Activated T-cell treated with anti-CD3 and anti-CD28 coated beads for 4 hours (primary cell): ENCODE measurements at places on chromosomes 5 and 9.

GRCh38 chr9:106869028-106869427, 6.1 kb downstream of the ZNF462 start:
- no peak for DNase-seq

GRCh38 chr5:7376871-7377270, 19.1 kb upstream of the ADCY2 start:
- DNase-seq, result no peak

- no peak for DNase-seq
Observed at GRCh38 chr9:36548454-36548853, 24.2 kb upstream of the MELK start.

DNA sequence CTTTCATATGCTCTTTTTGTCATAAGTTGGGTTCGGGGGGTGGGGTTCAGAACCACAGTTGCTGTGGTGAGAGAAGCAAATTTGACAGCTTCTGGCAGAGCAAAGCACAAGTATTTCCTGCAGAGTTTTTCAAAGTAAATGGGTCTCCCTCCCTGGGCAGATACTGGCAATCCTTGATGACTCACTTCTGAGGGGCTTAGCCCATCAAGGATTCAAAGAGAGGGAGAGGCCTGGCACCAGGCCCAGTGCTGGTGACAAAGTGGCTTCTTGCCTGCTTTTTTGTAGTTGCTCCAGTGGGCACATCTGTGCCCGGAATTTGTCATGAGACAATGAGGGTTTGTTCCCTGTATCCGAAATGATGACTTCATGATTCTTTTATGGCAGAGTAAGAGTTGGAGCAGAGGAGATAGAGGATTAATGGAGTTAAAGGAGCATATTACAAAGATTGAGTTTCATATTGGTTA, 46.6 kb upstream of the TNC start:
- no peak for DNase-seq

GRCh38 chr5:2670940-2671339, 80.5 kb downstream of the IRX2 start:
- no peak for DNase-seq

- no peak for DNase-seq
Observed at GRCh38 chr5:23494558-23494957, 12.9 kb upstream of the PRDM9 start.

DNA sequence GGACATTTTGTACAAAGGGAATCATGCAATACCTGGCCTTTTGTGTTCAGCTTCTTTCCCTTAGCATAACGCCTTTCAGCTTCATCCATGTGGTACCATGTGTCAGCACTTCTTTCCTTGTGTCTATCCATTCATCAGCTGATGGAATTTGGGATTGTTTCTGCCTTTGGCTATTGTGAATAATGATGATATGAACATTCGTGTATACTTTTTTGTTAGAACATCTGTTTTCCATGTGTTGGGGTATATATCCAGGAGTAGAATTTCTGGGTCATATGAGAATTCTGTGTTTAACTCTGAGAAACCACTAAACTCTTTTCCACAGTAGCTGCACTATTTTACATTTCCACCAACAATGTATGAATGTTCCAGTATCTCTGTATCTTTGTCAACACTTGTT, 14.8 kb upstream of the PRRC2B start:
- DNase-seq, result no peak

DNA sequence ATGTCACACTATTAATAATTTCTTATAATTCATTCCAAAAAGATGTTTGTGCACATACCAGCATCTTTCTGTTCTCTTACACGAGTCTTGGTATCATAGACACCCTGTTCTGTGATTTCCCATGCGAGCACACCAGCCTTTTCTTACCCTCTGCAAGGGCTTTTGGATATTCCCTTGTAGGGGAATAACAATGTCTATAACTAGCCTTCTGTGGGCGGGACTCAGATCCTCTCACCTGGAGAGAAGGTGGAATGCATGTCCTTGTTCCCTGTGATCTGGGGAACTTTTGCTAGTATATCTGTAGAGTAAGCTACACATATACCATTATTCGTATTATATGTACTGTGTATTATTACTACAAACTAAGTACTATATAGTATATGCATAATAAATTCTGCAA, 44.8 kb downstream of the EHMT1 start:
- no peak for DNase-seq

DNA sequence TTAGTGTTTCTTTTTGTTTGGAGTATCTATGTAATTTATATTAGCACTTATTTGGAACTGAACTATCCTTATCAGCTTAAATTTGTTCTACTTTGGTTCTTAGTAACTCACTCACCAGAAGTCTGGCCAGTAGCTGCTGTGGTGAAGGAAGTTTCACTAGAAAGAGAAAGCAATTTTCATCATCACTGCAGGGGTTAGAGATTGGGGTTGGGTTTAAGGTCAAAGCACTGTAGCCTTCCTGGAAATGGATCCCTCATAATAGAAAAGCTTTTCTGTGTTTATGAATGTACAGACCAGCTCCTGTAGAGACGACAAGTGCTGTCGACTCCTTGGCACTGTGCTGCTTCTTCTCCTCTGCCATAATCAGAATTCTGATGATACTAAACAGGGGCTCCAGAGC, 22.2 kb downstream of the MROH2B start:
- no peak for DNase-seq
